Immature natural killer cell (primary cell): ENCODE measurements at places on chromosomes 2 and 18.

GRCh38 chr2:80135001-80135400 is 169.6 kb downstream of the LRRTM1 start:
- DNase-seq = no peak

DNA sequence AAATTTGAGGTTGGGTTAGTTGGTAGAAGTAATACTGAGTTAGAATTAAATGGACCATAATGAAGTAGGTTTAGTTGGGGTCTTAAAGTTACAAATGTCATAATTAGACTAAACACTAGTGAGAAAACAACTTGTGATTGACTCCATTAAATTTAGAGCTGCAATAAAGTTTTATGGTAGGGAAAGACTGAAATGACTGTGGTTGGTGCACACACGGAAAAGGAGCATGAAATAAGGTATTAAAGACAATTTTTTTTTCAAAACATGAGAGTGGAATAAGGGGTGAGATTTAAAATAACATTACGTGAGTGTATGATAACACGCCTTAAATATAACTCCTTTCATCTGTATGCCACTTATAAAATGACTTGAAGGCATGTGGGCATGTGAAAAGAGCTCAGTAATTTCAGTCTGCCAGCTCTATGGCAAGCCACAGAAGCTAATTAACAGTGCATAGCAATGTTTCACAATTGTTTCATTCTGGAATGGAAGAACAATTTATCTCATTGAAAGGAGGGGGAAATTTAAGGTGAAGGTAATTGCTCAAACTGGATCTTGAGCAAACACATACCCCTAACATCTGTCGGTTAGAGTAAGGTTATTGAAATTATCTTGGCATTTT is 1.4 kb downstream of the FRZB start:
- no peak for DNase-seq

- no peak for DNase-seq
These were observed 27.6 kb upstream of the FANCL start for GRCh38 chr2:58268685-58269084.

GRCh38 chr2:27006602-27007415 is 26.0 kb upstream of the TMEM214 start:
- no peak for DNase-seq

DNA sequence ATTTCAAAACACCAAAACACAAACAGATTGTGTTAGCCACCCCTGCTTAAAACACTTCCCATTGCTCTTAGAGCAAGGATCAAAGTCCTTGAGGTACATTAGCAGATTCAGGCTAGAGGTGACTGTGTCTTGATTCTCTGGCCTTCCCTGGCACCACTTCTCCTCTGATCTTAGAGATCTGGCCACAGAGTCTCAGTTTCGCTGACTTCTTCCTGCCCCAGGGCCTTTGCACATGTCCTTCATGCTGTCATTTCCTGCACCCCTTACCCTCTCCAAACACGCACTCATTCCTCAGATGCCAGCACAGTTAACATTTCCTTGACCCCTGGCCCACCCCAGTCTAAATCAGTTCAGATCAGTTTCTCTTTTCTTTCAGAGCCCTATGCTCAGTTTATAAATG is 16.9 kb downstream of the CXCR4 start:
- no peak for DNase-seq

DNA sequence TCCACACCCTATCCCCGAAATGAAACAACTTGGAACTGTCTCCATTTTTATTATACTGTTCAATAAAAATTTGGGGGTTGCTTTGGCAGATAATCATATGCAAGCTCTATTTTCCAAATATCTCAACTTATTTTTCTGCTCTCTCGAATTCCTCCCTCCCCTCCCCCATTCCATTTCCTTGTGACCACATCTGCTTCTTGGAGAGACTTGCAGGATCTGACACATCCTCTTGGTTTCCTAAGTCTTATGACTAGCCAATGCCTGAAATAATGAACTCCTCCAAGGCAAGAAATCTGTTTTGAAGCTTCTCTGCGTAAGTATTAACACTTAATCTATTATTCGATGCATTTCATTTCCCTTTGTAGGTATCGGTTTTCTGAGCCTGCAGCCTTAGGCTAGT is 16.1 kb downstream of the TGIF1 start:
- no peak for DNase-seq

- DNase-seq = no peak
These were observed 23.7 kb downstream of the B3GNT2 start for GRCh38 chr2:62219407-62220159.

- DNase-seq = no peak
These were observed 68.7 kb downstream of the KCTD1 start for GRCh38 chr18:26479681-26480079.

- DNase-seq = no peak
These were observed 89.5 kb upstream of the RBMS1 start for GRCh38 chr2:160583146-160583535.

DNA sequence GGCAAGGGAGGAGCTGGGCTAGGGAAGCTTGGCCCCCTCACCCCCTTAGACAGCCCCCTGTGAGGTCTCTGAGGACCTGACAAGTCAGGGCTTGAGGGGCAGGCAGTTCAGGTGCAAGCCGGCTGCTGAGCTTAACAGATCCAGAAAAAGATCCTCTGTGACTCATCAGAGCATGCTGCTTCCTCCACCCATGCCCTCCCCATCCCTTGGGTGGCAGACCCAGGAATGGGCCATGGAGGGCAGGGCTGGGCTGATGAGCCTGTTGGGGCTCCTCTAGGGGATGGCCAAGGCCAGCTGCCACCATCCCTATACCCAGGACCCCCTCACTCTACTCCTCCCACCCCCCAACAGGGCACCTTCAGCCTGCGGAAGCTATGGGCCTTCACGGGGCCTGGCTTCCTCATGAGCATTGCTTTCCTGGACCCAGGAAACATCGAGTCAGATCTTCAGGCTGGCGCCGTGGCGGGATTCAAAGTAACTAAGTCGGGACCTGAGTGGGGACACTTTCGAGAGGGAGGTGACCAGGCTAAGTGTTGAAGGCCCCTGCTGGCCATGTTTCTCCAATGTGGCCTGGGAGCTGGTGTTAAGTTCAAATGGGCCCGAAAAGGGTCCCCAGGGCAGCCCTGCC is 1.9 kb downstream of the SLC11A1 start:
- DNase-seq = no peak

- DNase-seq = no peak
These were observed 214.5 kb downstream of the TMEM182 start for GRCh38 chr2:102975996-102976975.

- DNase-seq = no peak
These were observed 113.1 kb upstream of the SRD5A2 start for GRCh38 chr2:31693882-31694281.

DNA sequence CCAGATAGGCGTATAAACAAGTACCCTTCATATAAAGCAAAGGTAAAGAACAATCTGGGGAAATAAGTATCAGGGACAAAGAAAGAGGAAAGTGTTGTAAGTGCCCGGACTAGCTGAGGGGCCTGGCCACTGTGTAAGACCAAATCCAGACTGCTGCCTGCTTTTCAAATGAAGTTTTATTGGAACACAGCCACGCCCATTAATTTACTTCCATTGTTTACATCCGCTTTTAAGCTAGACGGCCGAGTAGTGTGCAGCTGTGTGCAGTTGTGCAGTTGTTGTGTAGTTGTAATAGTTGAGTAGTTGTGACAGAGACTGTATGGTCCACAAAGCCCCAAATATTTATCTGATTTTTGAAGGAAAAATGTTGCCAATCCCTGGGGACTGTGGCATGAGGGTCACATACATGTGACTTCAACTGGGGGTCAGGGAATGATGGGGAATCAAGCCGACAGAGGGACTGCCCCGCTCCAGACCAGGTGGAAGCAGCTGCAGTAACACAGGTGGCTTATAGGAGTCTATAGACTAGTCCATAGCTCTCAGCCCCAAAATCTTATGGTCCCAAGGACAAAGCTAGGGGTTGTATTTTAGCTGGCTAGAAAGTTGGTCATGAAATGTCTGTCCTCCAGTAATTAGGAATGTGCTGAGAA is 30.0 kb downstream of the FHL2 start:
- no peak for DNase-seq

DNA sequence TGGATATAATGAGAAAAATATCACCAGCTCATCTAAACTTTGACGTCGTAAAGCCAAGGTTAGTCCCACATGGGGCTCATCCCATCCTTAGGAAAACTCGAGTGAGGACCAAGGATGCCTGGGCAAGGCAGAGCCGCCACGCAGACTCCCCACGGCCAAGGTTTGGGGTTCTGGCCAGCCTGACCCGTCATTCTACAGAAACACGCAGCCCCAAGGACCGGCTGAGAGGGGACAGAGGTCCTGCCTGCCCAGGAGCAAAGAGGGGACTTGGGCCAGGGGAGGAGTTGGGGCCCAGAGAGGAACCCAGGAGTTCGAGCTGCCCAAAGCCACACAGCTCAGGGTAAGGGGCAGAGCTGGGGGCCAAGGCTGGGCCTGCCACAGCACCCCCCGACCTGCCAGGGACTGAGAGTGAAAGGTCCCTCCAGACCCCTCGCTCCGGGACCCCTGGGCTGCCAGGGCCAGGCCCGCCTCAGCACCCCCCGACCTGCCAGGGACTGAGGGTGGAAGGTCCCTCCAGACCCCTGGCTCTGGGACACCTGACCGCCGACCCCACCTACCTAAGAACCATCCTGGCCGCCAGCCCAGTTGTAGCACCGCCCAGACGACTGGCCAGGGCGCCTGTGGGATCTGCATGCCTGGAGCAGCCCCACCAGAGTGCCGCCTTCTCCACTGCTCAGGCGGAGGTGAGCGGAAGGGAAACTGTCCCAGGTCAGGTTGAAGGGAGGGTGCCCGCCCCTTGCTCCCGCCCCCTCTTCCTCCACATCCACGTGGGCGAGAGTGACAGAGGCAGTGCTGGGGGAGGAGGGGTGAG is at the start of gene PDCD1:
PDCD1 (minus strand) TSS at position 689 of the 811 bp plus-strand sequence; CDS start at position 633, 56 bp downstream.
- DNase-seq = no peak
